ENCODE measurements at places on chromosomes 4 and X.

DNA sequence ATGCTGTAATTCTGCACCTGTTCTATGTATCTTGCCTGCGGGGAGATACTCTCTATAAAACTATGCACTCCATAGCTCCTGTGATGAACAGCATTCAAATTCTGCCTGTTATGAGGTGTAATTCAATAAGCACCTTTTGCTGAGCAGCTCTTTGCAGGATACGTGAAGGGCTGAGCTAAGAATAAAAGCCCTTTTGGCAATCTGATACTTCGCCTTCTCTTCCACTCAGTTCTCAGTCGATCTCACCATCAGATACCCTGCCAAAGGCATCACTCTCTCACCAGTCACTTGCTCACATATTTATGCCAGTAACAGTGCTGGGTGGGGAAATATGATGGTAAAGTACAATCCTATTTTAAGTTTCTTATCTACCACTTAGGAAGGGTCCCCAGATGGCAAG, 67.2 kb downstream of the RPS3A start:
- no peak for DNase-seq

- DNase-seq: no peak
Observed at GRCh38 chr4:15894393-15894792, 44.1 kb downstream of the FGFBP1 start.

- DNase-seq: no peak
Observed at GRCh38 chrX:124641737-124642491, 295.6 kb downstream of the SH2D1A start.

- DNase-seq: no peak
Observed at GRCh38 chr4:3287972-3288570, 4.8 kb upstream of the RGS12 start.

DNA sequence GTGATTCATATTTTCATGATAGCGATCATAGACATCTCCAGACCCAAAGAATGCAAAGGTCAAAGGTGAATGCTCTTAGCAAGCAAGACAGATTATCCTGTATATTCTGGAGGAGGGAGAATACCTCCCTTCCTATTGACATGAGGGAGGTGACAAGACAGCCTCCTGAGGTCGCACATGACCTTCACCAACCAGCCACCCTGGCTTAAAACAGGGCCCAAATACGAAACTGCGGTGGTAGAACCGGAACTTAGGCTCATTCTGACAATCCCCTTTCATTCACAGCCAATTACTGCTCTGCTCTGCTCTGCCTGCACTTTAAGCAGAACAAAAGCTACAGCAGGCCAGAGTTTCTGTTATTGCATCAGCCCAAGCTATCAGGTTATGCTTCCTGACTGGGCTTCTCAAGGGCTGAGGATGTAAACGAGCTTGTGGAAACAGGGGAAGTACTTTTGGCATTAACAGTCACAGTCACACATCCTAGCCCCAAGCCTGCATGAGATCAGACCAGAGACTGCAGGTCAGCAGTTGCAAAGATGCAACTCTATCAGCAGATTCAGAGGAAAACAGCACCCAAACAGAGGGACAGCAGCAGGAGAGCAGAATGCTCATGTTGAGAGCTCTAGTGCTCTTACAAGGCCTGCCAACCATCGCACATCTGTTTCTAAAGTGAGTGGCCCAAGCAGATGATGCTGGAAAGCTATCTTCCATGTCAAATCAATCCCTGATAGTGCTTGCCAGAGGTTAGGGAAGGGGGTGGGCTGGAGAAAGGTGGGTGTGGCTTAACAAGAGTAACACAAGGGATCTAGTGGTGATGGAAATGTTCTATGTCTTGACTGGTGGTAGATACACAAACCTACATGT, 51.3 kb upstream of the MAP3K15 start:
- DNase-seq: no peak

DNA sequence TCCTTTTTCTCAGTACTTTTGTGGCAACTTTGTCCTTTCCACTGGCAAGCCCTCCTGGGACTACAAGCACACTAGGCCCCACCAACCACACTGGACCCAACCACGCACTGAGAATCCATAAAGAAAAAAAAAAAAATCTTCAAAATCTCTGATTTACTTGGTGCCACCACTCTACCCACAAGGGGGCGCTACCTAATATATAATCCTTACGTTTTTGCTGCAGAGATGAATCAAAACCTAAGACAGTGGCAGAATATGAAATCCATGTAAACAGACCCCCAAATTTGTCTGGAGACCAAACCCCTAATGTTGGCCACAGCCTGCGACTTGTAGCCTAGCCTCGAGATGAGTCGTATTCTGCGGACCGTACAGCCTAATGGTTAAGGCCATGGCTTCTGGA, 63.5 kb upstream of the ARHGAP36 start:
- DNase-seq: no peak

DNA sequence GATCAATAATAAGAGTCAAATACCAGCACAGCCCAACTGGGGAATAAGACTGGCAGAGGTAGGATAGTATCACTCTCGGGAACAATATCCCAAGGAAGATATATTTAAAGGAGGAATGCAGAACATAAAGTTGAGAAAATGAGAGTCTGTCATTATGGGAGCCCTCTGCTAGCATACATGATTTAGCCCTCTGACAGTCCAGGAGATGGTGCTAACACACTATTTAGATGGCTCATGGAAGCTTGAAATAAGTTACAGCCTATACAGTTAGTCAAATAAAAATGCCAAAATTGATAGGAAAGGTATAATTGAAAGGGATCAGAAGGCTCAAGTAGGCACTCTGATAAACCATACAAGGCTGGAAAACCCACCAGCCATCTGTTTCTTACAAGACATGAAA, 201.0 kb upstream of the NEIL3 start:
- no peak for DNase-seq

DNA sequence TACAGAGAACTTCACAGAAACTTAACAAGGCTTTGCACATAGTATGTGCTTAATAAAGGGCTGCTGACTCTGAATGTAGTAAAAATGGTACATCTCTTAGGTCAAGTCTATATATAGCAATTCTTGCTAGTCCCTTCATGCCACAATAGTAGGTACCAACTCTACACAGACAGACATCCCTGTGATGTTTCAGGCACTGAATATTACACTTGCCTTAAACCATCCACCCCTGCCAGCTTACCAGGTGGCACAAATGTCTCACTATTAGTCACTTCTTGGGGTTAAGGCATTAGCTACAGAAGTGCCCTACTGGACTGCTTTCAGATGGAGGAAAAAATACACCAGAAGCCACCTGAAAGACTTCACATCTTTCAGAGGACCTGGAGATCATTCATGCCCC, 86.3 kb upstream of the CITED1 start:
- no peak for DNase-seq

GRCh38 chr4:73392936-73393335, 11.2 kb upstream of the ALB start:
- no peak for DNase-seq

Measured in stimulated activated CD8-positive, alpha-beta memory T cell treated with anti-CD3 and anti-CD28 coated beads, Interleukin-4, amount 100 ng/mL, for 1 hour (primary cell).